Right ventricle myocardium superior (tissue), 1 donor: ENCODE measurements at places on chromosomes 16 and 17. TPM values are rescaled to one million over a fixed set of nuclear protein-coding genes. Genes with fewer than 3 reads are reported as not detected.
A peak's percentile ranks its signal among the peaks of the same experiment; 100 is the strongest.

Gene KCTD19
- total RNA-seq = not detected

Gene KRTAP1-5
- not detected for total RNA-seq

Gene BCAR1
- total RNA-seq = 75.4 TPM

Gene OTOP3
- not detected for total RNA-seq

DNA sequence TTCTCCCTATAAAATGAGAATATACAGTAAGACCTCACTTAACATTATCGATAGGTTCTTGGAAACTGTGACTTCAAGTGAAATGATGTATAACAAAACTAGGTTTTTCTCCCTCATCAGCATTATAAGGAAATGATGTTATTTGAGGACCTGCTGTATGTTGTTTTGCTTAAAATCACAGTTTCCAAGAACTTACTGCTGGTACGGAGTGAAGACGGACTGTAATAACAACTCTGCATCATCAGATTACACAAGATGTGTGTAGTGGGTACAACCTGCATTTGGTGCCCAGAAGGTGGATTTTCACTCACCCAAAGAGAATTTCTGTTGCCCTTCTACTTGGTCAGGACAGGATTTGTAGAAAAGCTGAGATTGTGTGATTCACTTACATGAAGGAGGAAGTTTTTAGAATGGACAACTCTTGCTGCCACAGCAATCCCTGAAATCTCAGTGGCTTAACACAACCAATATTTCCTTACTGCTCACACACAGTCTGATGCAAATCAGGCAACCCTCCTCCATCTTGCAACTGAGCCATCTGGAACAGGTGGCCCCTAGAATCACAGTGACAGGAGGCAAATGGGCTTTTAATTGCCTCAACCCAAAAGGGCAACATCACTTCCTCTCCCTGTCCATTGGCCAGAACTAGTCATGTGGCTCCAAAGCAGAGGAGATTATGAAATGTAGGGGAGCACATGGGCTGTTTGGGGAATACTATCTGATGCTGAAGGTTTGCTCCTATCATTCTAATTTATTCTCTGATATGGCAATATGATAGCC, 67.6 kb upstream of the CACNG5 start:
- DNase-seq = no peak

- DNase-seq = no peak
Measured at GRCh38 chr16:67040906-67041305, 12.0 kb downstream of the CBFB start.

GRCh38 chr17:28549236-28550132, 2.9 kb downstream of the UNC119 start:
- DNase-seq = no peak

GRCh38 chr16:87602001-87602775, at the start of gene JPH3:
Gene JPH3, plus strand, starts transcription at chr16:87602508. Its CDS starts 639 bp downstream, at chr16:87603147.
- DNase-seq = no peak

GRCh38 chr17:2064980-2065785, 10.3 kb downstream of the HIC1 start:
- DNase-seq = peak; percentile 70

- no peak for DNase-seq
Measured at GRCh38 chr17:37485938-37486570, 3.6 kb upstream of the DUSP14 start.

DNA sequence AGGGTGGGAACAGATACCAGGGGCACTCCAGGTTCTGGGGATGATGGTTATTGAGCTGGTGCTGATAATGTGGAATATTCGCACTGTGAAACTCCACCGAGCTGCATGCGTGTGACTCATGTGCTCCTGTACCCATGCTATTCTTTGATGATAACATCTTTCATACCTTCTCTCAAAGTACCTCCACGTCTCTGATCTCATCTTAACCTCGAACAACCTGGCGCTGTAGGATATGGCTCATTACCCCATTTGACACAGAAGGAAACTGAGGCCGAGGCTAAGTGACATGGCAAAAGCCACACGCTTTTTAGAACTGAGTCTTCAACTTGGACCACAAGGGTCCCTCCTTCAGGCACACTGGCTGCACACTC, 30.2 kb upstream of the MRPS23 start:
- no peak for DNase-seq

DNA sequence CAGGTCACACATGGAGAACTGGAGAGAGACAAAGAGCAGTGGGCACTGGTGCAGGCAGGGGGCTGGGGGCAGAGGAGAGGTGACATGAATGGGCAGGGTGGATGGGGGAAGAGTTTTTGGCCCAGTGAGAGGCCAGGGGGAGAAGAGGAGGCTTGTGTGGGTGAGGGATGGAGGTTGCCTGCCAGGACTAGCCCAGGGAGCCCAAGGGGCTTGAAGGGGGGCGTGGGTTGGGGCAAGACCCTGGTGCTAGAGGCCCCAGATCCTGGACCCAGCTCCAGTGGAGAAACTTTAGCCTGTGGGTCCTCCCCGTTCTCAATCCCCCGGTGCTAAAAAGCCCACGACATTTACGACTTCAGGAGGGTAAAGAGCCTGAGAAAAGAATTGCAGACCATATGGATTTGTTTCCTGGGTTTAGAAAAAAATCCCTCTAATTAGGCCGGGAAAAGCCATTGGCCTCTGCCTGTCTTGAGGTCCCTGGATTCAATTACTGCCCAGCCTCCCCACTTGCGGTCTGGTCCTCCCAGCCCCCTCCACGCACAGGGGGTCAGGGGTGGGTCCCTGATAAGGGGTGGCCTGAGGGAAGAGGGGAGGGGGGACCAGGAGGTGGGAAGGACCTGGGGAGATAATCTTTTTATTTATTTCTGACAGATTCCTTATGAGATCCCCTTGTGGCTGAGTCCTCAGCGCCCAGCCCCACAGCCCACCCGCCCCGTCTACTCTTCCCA, 33.0 kb downstream of the NGFR start:
- DNase-seq = no peak
